ENCODE measurements at places on chromosomes 16 and 17.

DNA sequence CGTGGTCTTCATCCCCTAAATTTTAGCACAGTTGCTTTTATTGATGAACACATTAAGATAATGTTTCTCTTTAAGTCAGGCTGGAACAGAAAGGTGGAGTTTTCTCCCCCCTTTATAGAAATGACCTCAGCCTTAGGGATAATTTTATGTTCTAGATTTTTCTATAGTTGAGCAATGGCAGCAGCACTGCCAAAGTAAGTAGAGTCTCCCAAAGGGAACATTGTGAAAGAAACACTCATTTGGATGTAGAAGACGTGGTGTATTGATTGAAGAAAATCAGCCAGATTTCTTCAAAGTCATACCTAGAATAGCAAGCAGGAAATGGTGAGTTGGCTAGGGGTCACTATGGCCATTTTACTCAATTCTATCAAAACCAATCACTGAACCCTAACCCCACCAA, 122.5 kb downstream of the DNAH9 start:
- no peaks in the 10 kb centered on the region for H3K36me3 ChIP-seq
- no peak for DNase-seq
- H3K4me3 ChIP-seq, result no peak overlapping the region
- peaks cover 2% of the 10 kb centered on the region for H3K27me3 ChIP-seq
- no peaks in the 10 kb centered on the region for H3K4me1 ChIP-seq
- no peak overlapping the region for H3K27ac ChIP-seq

DNA sequence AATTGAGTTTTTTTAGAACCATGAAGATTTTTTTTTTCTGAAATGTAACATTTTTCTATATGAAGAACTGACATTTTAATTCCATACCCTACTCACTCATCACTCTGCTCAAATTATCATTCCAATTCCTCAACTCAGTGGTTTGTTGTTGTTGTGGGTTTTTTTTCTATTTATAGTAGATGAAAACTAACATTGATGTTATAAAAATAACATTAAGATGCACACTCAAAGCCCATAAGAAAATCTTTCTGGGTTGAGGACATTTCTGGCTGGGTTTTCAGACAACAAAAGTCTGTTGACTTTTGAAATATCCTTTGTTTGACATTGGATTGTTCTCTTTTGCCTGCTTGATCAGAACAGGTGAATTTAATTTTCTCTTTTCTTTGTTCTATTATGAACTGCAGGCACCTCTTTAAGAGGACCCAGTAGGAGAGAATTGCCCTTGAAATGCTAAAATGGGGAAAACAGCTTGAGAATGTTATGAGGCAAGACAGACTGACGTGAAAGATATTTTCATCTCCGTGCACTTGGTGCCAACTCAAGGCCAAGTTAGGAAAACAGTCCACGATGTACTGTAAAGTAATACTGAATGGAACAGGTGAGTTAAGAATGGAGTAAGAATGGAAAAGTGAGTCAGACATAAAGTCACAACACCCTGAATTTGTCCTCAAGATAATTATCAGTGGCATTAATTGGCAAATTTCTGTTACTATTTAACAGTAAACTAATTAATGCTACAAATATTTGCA, 16.1 kb upstream of the ABCA5 start:
- no peaks in the 10 kb centered on the region for H3K4me1 ChIP-seq
- no peak for DNase-seq
- H3K4me3 ChIP-seq, result no peak overlapping the region
- no peaks in the 10 kb centered on the region for H3K36me3 ChIP-seq
- no peak overlapping the region for H3K27ac ChIP-seq
- peaks cover 14% of the 10 kb centered on the region for H3K27me3 ChIP-seq

- H3K27ac ChIP-seq, result no peak overlapping the region
- no peak for DNase-seq
- peaks cover 47% of the 10 kb centered on the region for H3K36me3 ChIP-seq
- H3K27me3 ChIP-seq, result peaks cover 2% of the 10 kb centered on the region
These were observed 4.4 kb downstream of the PDIA2 start for GRCh38 chr16:287298-287811.

DNA sequence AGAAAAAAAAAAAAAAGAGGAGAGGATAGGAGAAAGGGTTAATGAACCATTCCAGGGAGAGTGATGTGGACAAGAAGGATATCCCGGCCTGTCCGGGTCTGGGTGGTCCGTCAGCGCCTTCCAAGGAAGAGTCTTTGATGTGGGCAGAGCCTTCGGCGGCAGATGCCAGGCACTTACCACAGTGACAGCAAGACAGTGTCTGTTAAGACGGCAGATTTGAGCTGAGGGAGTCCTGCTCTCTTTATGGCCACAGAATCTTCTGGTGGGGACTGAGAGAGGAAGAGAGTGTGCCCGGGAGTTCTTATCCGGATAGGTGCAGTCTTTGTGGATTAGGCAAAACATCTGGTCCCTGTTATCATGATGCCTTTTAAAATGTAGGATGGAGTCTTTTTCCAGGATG, 95.2 kb downstream of the ZDHHC7 start:
- H3K4me3 ChIP-seq, result no peak overlapping the region
- H3K4me1 ChIP-seq, result no peaks in the 10 kb centered on the region
- H3K27me3 ChIP-seq, result peaks cover 31% of the 10 kb centered on the region
- no peaks in the 10 kb centered on the region for H3K36me3 ChIP-seq
- no peak for DNase-seq
- H3K27ac ChIP-seq, result no peak overlapping the region

- no peak for DNase-seq
- no peaks in the 10 kb centered on the region for H3K36me3 ChIP-seq
- peaks cover 36% of the 10 kb centered on the region for H3K27me3 ChIP-seq
- H3K4me1 ChIP-seq, result no peaks in the 10 kb centered on the region
These were observed 80.9 kb downstream of the SLC6A2 start for GRCh38 chr16:55736671-55737070.

- no peak overlapping the region for H3K27ac ChIP-seq
- peaks cover 28% of the 10 kb centered on the region for H3K4me1 ChIP-seq
- H3K27me3 ChIP-seq, result no peaks in the 10 kb centered on the region
- no peak for DNase-seq
These were observed 3.3 kb upstream of the GAA start for GRCh38 chr17:80097844-80098691.

- H3K27me3 ChIP-seq, result no peaks in the 10 kb centered on the region
- no peak overlapping the region for H3K27ac ChIP-seq
- DNase-seq, result no peak
These were observed 189.2 kb downstream of the STX8 start for GRCh38 chr17:9386401-9386800.

DNA sequence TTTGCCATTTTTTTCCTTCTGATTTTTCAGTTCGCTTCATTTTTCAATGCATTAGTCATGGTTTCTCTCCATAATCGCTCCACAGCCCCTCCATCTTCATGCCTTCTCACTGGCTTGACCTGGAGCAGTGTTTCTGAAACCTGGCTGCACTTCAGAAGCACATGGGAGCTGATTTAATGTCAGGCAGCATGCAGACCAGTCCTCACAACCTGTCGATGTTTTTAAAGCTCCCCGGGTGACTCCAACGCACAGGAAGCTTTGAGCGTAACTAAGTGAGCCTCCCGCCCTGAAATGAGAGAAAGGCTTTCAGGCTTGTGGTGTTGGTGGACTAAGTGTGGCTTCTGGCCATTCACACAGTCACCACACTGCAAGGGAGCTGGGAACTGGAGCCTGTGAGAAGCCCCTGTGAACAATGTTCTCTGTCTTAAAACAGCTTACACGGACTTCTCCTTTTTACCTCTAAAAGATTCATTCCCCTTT, 16.8 kb upstream of the DRG2 start:
- peaks cover 11% of the 10 kb centered on the region for H3K4me1 ChIP-seq
- no peak for DNase-seq
- no peak overlapping the region for H3K4me3 ChIP-seq
- peaks cover 2% of the 10 kb centered on the region for H3K36me3 ChIP-seq
- peaks cover 1% of the 10 kb centered on the region for H3K27me3 ChIP-seq
- peak overlapping the region; percentile 63 for H3K27ac ChIP-seq

DNA sequence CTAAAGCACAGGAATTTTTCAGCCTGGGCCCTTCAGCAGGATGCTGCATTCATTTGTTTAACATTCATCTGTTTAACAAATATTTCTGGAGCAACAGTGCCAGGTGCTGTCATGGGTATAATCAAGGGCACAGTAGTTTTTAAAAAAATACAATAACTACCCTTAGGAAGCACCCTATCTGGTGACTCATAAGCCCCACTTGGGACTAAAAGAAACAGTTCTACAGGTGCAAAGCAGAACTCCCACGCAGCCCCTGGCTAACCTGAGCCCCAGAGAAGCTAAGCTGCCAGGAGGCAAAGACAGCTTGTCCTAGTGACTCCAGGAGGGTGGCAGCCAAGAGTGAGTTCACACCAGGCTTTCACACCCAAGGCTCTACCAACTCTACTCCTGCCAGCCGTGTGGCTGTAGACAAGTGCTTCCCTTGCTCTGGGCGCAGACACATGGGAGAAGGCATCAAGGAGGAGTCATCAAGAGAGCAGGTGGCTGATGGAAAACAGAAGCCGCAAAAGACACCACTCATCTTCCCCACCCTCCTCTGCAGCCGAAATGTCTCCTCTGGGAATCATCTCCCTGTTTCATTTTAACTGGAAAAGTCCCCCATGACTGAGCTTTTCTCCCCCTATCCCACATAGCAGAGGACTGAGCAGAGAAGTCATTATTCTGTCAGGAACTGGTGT, 14.4 kb downstream of the CUEDC1 start:
- peak; percentile 32 for DNase-seq
- no peaks in the 10 kb centered on the region for H3K36me3 ChIP-seq
- no peak overlapping the region for H3K27ac ChIP-seq

DNA sequence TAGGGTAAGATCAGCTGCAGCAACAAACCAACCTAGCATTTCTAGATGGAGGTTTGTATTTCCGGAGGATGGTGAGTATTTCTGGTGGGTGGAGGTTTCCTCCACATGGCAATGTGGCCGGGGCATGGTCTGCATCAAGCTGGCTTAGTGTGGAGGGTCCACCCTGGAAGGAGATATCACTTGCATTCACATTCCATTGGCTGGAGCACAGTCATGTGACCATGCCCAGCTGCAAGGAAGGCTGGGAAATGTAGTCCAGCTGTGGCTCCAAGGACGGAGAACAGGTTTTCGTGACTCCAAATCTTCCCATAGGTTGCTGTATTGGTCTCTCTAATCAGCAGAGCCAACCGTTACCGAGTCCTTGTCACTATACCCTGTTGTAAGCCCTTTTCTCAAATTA, 68.7 kb downstream of the RAI1 start:
- H3K27me3 ChIP-seq, result no peaks in the 10 kb centered on the region
- H3K4me3 ChIP-seq, result peak overlapping the region; percentile 2
- H3K36me3 ChIP-seq, result peaks cover 6% of the 10 kb centered on the region
- peak overlapping the region; percentile 93 for H3K27ac ChIP-seq

- peaks cover 55% of the 10 kb centered on the region for H3K36me3 ChIP-seq
- H3K27me3 ChIP-seq, result no peaks in the 10 kb centered on the region
- H3K27ac ChIP-seq, result peak overlapping the region; percentile 98
These were observed 164.5 kb downstream of the PRKCA start for GRCh38 chr17:66466840-66467367.

DNA sequence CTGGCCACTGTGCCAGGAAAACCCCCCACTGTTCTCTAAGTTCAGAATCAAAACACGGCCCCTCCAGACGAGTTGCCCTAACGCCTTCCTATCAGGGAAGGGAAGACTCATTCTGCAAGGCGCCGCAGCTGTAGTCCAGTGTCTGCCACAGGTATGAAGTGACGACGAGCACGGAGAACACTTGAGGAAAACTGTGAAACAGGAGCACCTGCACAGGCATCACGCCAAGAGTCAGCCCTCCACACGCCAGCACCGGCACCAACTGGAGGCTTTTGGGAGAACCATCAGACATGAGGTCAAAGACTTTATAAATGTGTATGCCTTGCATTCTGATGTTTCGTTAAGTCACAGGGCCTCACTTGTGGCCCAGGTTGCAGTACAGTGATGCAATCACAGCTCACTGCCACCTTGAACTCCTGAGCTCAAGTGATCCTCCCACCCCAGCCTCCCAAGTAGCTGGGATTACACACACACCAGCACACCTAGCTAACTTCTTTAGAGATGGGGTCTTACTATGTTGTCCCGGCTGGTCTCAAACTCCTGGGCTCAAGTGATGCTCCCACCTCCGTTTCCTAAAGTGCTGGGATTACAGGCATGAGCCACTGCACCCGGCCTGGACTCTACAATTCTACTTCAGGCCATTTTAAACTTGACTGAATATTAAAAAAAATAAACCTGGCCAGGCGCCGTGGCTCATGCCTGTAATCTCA, 22.9 kb downstream of the KLHDC4 start:
- H3K36me3 ChIP-seq, result peaks cover 70% of the 10 kb centered on the region
- DNase-seq, result no peak
- no peak overlapping the region for H3K4me3 ChIP-seq
- peaks cover 8% of the 10 kb centered on the region for H3K4me1 ChIP-seq
- no peaks in the 10 kb centered on the region for H3K27me3 ChIP-seq
- no peak overlapping the region for H3K27ac ChIP-seq

GRCh38 chr17:46738544-46738943, 79.9 kb downstream of the WNT3 start:
- DNase-seq, result no peak
- H3K27ac ChIP-seq, result no peak overlapping the region
- no peaks in the 10 kb centered on the region for H3K27me3 ChIP-seq
- H3K4me1 ChIP-seq, result peaks cover 10% of the 10 kb centered on the region
- H3K4me3 ChIP-seq, result no peak overlapping the region

DNA sequence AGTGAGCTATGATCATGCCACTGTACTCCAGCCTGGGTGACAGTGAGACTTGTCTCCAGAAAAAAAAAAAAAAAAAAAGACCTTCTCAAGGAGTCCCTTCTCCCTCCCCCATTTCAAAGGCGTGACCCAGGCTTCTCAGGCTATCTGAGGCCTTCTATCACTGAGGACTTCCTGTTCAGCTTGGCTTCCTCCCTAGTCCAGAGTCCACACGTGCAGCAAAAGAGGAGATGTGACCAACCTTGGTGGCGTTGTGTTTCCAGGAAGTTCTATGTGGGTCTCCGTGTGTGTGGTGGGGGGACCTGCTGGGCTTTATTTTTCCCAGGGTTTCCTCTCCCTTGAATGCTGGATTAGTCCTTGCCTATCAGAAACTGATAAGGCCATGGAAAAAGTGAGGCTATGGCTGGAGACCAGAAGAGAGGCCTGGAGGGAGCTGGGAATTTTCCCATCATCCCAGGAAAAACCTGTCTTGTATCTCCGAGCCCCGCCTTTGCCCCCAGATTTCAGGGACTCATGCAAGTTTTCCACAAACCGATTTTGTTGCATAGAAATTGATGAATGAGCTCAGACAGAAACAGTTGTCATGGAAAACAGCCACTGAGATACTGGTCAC, 148.1 kb downstream of the SALL1 start:
- H3K4me1 ChIP-seq, result no peaks in the 10 kb centered on the region
- no peaks in the 10 kb centered on the region for H3K36me3 ChIP-seq
- no peak for DNase-seq
- H3K27me3 ChIP-seq, result peaks cover 15% of the 10 kb centered on the region

GRCh38 chr16:58451945-58452401, 48.0 kb upstream of the NDRG4 start:
- peaks cover 1% of the 10 kb centered on the region for H3K4me1 ChIP-seq
- no peak overlapping the region for H3K27ac ChIP-seq
- H3K36me3 ChIP-seq, result no peaks in the 10 kb centered on the region
- no peak for DNase-seq
- no peak overlapping the region for H3K4me3 ChIP-seq

- no peaks in the 10 kb centered on the region for H3K27me3 ChIP-seq
- peak overlapping the region; percentile 81 for H3K27ac ChIP-seq
- H3K36me3 ChIP-seq, result no peaks in the 10 kb centered on the region
- peak; percentile 46 for DNase-seq
- no peak overlapping the region for H3K4me3 ChIP-seq
- H3K4me1 ChIP-seq, result peaks cover 49% of the 10 kb centered on the region
These were observed 128.8 kb downstream of the MGAT5B start for GRCh38 chr17:76996741-76997694.
